Cerebellar cortex (tissue), 1 donor: ENCODE measurements at places on chromosomes 12 and 14.

GRCh38 chr12:100733817-100734593 is 60.6 kb upstream of the ANO4 start:
- DNase-seq: peak; percentile 52

DNA sequence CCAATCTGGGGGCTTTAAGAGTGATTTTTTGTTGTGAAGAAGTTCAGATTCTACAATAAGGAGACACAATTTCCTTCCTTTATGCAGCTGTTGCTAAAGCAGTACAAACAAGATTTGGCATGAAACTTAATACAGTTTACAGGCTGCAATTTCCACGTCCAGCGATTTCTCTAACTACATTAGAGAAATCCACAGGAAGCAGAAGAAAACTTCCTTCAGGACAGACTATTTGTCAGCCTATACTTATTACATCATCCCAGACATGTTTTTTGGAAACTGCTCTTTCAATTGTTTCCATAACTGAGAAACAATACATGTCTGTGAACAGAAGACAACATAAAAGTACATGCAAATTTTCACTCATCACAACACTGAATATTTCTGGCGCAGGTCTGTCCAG is 204.3 kb downstream of the TTC7B start:
- no peak for DNase-seq

GRCh38 chr12:104998423-104999346 is 12.6 kb downstream of the NOPCHAP1 start:
- no peak for DNase-seq

- no peak for DNase-seq
Observed at GRCh38 chr14:26448181-26448855, 149.5 kb downstream of the NOVA1 start.

DNA sequence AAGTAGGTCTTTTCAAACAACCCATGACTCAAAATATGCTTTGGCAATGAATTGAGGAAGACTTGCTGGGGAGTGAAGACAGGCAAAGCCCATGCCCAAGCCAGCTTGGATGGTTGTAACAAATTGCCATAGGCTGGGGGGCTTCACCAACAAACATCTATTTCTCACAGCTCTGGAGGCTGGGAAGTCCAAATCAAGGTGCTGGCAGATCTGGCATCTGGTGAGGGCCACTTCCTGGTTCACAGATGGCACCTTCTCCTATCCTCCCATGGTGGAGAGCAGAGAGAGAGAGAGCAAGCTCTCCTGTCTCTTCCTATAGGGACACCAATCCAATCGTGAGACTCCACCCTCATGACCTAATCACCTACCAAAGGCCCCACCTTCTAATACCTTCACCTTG is 11.3 kb downstream of the DNAH10 start:
- DNase-seq: no peak

DNA sequence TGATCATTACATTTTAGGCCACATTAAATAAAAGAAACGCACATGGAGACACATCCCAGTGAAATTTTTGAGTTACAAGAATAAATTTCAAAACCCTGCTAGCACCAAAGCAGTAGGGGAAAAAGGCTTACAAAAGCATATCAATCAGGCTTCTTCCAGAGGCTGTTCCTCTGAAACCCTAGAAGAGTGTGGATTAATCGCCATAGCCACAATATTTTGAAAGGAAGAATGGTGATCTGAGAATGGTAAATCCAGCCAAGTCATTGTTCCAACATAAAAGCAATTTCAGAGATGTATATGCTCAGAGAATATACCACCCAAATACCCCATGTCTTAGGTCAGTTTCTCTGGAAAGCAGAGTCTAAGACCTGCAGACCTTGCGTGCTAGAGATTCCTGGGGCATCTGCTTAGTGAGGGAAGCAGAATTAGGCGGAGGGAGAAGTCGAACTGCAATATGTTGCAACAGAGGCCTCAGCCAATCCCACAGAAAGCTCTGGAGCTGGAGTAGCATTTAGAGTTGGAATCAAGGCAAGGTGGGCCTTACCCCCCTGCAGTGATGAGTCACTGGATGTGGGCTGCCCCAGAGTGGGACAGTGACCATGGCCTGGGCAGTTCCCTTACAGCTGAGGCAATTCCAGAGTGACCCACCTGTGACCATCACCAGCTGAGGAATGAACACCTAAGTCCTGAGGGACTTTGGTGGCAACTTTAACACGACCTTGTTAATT is 125.2 kb downstream of the NTF3 start:
- DNase-seq: no peak

GRCh38 chr14:68405961-68406360 is 386.9 kb downstream of the ZFP36L1 start:
- DNase-seq: no peak

- DNase-seq: no peak
Observed at GRCh38 chr12:19726592-19726991, 287.3 kb downstream of the AEBP2 start.

DNA sequence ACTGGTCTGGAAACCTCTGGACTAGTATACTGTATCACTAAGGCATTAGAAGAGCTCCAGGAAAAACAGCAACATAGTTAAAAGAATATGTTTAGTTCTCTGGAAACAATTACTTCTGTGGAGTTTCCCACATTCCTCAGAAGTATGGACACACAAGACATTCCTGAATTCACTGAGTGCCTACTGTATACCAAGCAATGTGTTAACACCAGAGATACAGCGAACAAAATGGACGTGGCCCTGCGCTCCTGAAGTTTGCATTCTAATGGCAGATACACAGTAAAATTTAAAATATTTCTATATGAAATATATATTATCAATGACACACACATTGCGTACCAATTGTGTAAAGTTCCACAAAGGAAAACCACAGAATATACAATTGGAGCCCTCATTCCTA is 1.1 kb downstream of the ANGEL1 start:
- DNase-seq: peak; percentile 13

DNA sequence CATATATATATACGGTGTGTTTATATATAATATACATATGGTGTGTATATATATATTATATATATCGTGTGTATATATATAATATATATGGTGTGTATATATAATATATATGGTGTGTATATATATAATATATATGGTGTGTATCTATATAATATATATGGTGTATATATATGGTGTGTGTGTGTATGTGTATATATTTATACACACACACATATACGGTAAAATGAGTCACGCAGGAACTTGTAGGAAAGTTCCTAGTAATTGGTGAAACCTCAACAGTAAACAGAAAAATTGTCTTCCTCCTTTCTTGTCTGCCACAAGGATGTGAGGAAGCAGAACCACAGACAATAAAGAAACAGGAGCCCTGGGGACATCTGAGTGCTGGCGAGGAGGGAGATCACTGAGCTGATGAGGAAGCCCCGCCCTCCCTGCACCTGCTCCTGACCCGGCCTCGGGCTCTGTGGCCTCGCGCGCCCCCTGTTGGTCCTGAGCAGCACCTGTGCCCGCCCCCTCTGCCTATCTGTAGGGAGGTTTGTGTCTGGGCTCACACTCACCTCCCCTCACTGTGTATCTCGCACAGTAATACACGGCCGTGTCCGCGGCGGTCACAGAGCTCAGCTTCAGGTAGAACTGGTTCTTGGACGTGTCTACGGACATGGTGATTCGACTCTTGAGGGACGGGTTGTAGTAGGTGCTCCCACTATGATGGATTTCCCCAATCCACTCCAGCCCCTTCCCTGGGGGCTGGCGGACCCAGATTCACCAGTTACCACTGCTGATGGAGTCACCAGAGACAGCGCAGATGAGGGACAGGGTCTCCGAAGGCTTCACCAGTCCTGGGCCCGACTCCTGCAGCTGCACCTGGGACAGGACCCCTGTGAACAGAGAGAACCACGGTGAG is 1079.4 kb downstream of the TMEM121 start:
- DNase-seq: peak; percentile 1

DNA sequence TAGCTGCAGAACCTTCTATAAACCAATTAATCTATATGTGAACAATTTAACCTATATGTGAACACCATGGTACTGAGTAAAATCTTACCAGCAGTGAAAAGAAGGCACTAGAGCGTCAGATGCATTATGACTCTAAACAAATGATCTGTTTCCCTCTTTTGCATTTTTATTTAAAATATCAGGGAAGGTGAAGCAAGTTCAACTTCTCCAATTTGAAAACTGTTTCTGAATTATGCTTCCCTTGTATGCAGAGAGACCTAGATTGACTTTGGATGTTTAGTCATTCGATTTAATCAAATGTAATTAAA is 80.9 kb downstream of the DAD1 start:
- DNase-seq: no peak

- no peak for DNase-seq
Observed at GRCh38 chr12:82723093-82723492, 36.4 kb downstream of the TMTC2 start.

DNA sequence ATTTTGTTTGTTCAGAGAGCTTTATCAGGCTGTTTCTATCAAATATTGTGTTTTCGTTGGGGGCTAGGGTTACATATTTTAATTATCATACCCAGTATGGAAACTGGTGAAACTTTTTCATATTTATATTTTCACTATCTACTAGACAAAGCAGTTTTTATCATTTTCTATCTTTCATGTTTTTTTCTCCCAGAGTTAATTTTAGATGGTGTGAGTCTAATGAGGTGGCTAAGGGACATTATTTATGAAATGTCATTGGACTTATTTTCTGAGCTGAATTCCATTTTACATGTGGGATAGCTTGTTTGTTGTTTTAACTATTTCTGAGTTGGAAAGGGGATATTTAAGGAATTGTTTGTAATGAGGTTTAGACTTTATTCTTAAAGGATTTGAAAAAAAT is 100.3 kb downstream of the TMTC2 start:
- no peak for DNase-seq

DNA sequence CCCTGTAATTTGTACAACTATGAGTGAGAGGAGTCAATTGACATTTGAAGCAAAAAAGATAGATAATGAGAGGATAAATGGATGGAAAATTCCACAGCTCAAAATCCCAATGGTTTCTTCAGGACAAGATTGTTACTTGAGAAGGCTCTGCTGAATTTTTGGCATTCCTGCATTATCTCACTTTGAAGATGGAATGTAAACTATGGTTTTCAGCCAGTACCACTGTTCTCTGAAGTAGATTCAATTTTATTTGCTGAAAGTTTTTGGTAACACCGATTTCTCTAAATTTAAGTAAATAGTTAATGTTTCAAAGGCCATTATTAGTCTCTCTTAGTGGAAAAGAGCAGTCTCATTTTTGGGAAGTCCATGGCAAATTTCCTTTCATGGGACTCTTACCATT is 121.9 kb upstream of the SLC38A2 start:
- no peak for DNase-seq

- no peak for DNase-seq
Observed at GRCh38 chr12:110565894-110566871, 16.9 kb downstream of the PPTC7 start.

GRCh38 chr12:88638388-88638787 is 58.1 kb upstream of the KITLG start:
- no peak for DNase-seq

GRCh38 chr14:102403028-102403427 is 40.3 kb downstream of the TECPR2 start:
- no peak for DNase-seq

DNA sequence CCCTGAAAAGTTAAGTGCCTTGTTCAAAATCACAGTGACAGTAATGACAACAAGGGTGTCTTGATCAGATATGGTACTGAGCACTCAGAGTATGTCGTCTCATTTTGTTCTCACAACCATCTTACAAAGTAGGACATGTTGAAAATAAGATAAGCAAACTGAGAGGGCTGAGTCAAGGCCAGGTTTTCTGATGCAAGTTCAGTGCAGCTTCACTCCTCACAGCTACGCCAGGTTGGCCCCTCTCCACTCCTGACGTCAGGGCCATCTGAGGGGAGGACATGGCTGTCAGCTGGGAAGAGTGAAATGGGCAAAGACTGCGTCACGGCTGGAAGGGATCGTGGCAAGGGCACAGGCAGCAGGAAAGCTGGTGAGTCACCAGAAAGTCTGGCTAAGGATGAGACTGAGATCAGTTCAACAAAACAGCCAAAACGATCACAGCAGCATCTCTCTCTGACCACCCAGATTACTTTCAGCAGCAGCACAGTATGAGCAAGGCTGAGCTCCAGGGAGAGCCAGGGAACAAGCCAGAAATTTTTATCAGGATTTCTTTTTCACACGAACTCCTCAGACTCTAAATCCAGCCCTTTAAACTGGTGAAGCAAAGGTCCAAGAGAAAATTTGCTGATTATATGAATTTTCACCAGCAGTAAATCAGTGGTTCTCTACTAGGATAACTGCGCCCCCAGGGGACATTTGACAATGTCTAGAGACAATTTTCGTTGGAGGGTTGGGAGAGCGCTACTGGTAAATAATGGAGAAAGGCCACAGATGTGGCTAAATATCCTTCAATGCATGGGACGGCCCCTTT is 297.9 kb upstream of the AMIGO2 start:
- DNase-seq: no peak

DNA sequence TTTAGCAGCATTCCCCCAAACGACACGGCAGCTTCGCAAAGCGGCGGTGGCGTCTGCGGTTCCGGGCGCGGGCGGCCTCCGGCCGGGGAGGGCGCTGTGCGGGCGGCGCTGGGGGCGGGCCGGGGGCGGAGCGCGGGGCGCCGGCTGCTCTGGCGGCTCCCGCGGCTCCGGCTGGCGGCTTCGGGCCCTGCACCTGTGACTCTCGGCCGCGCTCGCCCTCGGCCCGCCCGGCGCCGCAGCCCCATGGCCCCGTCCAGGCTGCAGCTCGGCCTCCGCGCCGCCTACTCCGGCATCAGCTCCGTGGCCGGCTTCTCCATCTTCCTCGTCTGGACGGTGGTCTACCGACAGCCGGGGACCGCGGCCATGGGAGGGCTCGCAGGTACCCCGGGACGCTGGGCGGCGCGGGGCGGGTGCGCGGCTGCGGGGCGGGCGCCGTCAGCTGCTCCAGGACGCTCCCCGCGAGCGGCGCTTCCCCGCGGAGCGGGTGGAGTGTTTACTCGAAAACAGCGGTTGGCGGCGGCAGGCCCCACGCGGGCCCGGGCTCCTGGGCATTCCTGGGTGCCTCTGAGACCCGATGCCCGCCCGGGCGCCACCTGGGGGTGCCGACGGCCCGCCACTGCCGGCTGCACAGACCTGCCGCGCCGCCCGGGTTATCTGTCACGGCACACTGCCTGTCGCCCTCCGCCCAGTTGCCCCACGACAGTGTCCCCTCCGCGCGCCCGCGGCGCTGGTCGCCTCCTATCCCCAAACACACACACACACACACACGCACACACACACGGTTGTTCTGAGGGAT is at the start of gene SLC48A1:
TSS of gene SLC48A1 (plus strand) at position 177 of the 796 bp plus-strand sequence. CDS start at position 244, 67 bp downstream.
- peak; percentile 65 for DNase-seq

- no peak for DNase-seq
Observed at GRCh38 chr14:74042296-74042695, 23.1 kb downstream of the BBOF1 start.
